Thymus (tissue), 14 donors: ENCODE measurements at places on chromosomes 6 and 20. TPM values are rescaled to one million over a fixed set of nuclear protein-coding genes. Genes with fewer than 3 reads are reported as not detected.

Gene C6orf58
- total RNA-seq = 0.05 TPM

- H3K36me3 ChIP-seq = no peaks in the 10 kb centered on the region
- no peaks in the 10 kb centered on the region for H3K4me1 ChIP-seq
- no peak overlapping the region for H3K4me3 ChIP-seq
- no peak overlapping the region for H3K27ac ChIP-seq
Observed at GRCh38 chr6:16206595-16207037, 31.8 kb upstream of the GMPR start.

Gene WFDC10B
- not detected for total RNA-seq

Gene OPN5
- total RNA-seq = not detected

DNA sequence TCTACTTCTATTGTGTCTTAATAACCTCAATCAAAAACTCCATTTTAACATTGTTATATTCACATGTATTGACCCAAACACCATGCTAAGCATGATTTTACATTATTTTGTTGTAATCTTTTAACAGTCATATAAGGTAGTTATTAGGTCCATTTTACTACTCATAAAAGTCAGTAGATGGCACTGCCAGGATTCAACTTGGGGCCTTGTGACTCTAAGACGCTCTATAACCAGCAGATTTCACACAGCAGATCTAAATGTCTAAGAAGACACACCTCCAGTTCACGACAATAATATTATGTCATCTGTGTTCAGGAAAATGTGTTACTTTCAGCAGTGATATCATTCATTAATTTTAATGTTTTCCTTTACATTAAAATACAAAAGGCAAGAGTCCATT is 88.0 kb downstream of the FRK start:
- H3K4me3 ChIP-seq = no peak overlapping the region
- H3K4me1 ChIP-seq = no peaks in the 10 kb centered on the region
- H3K27me3 ChIP-seq = no peaks in the 10 kb centered on the region
- H3K27ac ChIP-seq = no peak overlapping the region
- H3K36me3 ChIP-seq = no peaks in the 10 kb centered on the region

DNA sequence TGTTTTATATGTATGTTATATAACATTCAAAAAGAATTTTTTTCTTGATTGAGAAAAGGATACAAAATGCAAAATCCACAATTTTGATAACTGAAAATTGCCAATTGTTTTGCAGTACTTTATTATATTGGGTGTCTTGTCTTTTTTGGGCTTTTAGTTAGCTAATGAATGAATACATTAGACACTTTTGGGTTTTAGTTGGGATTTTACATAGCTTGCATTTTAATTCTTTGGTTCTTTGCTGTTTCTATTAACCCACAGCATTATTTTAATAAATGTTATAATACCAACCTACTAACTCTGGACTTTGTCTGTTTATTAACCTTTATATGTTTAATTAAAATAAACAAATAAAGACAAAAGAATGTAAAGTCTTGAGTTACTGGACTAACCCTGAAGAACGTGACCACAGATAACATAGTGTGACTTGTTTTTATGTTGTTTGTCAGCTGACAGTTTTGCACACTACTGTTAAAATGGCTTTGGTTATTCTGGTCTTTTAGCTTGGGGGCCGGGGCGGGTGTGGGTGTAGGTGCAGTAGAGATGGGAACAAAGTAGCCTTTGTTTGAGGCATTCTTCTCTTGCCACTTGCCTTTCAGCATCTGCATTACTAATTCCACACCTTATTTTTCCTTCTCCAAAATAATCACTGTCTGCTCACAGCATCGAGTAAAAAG is 159.1 kb downstream of the QKI start:
- H3K27ac ChIP-seq = no peak overlapping the region
- H3K4me3 ChIP-seq = no peak overlapping the region
- H3K36me3 ChIP-seq = peaks cover 6% of the 10 kb centered on the region
- H3K4me1 ChIP-seq = no peaks in the 10 kb centered on the region
- no peaks in the 10 kb centered on the region for H3K27me3 ChIP-seq

Gene VGLL2
- not detected for total RNA-seq

DNA sequence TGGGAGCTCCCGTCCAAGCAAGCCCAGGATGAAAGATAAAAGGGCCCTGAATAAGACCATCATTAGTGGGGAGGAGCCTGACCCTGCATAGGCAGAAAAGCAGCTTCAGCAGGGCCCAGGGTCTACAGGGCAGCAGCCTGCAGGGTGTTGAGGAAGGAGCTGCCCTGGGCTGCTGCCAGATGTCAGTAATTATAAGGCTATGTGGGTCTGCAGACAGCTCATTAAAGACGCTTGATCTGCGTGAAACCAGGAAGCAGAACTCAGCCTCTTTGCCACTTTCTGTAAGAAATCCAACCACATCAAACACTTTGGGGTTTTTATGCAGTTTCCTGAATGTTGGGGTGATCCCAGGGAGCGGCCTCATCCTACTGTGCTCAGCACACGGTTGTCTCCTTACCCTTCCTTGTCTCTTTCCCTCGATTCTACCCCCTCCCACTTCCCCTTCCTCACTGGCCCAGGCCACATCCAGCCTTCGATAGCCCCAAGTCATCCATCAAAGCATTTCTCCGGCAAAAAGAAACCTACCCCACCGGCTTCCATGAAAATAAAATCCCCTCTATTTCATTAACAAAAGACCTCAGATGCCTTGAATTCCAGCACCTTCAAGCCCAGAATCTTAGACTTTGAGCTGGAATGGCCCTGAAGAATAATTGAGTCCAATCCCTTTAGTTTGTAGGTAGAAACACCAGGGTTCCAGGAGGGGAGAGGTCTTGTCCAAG is 1.0 kb upstream of the TGM6 start:
- H3K27me3 ChIP-seq = no peaks in the 10 kb centered on the region
- DNase-seq = peak; percentile 65

DNA sequence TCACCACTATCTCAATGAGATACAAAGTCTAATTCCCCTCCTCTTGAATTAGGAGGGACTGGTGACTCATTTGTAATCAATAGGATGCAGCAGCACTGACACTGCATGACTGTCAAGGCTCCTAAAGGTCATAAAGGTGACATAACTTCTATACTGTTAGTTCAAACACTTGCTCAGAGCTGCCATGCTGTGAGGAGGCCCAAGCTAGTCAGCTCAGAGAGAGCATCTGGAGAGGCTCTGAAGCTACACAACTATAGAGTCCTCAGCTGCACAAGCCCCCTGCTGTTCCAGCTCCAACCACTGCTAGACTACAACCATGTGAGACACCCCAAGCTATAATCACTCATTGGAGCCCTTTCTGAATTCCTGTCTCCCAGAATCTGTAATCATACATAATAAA is 17.0 kb upstream of the HEY2 start:
- H3K27me3 ChIP-seq = no peaks in the 10 kb centered on the region
- DNase-seq = no peak
- no peaks in the 10 kb centered on the region for H3K4me1 ChIP-seq
- no peak overlapping the region for H3K4me3 ChIP-seq
- H3K36me3 ChIP-seq = no peaks in the 10 kb centered on the region

GRCh38 chr6:34158876-34159275 is 13.0 kb upstream of the GRM4 start:
- peaks cover 46% of the 10 kb centered on the region for H3K27me3 ChIP-seq
- no peak for DNase-seq
- no peaks in the 10 kb centered on the region for H3K36me3 ChIP-seq
